ENCODE measurements at places on chromosomes 6 and 20.

GRCh38 chr6:20118892-20119291 is 93.4 kb downstream of the MBOAT1 start:
- no peak for DNase-seq

DNA sequence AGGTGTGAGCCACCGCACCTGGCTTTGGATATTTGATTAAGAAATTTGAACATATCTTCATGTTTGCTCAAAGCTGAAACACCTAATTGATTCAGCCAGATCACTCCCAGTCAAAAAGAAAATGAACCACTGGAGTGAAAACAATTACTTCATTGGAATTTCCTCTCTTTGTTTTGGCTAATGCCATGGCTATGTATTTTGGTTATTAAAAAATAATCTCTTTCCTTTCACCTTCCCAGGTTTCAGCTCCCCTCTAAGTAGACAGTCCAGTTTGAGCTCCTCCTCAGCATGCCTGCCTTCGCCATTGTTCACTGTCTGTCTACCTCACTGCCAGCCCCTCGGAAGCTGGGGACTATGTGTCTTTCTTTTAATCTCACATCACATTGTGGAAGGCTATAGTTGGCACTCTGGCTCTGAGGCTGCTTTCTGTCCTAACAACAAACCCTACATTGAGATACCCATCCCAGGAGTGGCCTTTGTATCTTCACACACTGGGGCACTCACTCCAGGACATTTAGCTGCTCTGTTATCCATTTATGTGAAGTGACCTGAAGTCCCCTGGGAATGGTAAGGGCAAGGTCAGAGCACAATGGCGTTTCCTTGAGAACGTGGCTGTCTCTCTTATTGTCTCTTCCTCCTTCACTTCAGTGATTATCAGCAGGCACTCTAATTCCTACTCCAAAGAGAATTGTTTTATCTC is 764.0 kb upstream of the CITED2 start:
- no peak for DNase-seq

- peak; percentile 59 for DNase-seq
These were observed 809 bp upstream of the NOL7 start for GRCh38 chr6:13614126-13614925.

DNA sequence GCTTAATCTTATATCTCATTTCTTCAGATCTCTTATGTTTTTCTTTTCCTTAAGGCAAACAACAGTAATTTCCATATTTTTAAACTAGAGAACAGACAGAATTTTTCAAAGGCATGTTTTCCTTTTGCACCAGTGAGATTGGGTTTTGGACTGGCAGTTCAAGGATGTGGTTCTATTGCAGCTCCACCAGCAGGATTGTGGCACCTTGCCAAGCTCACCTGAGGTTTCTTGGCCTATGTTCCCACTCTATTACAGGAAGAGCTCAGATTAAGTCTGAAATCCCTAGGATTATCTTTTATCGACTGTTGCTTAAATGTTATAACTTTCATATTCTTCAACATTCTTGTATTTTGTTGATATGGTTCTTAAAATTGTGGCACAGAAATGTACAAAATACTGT is 218.9 kb downstream of the PLCB4 start:
- no peak for DNase-seq

DNA sequence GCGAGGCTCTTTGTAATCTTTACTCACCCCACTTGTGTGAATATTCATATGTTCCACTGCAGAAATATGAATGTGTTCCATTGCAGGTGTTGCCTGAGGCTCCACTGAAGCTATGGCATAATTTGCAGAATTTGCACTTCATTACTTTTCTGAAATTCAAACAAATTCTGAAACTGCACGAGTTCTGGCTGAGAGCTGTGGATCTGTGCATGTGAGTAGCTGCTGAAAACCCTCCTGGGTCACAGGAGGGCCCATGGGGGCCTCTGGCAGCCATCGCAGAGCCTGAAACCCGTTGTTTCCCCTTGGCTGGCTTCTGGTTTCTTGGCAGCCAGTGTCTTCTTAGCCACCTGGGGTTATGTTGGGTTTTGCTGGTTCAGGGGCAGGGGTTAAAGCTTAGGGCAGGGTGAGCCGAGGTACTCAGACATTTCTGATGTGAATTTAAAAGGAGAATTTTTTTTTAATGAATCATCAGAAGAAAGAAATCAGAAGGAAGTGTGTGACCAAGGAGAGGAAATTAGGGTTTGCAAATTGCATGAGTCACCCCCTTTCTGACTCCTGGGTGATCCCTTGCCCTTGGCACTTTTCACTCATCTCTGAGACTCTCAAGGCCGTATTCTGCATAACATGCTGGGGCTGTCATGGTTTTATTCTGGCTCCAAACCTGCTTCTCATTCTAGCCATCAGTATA is 40.6 kb downstream of the TOX2 start:
- peak; percentile 91 for DNase-seq

GRCh38 chr6:14728396-14729024 is 517.4 kb upstream of the JARID2 start:
- DNase-seq = no peak

DNA sequence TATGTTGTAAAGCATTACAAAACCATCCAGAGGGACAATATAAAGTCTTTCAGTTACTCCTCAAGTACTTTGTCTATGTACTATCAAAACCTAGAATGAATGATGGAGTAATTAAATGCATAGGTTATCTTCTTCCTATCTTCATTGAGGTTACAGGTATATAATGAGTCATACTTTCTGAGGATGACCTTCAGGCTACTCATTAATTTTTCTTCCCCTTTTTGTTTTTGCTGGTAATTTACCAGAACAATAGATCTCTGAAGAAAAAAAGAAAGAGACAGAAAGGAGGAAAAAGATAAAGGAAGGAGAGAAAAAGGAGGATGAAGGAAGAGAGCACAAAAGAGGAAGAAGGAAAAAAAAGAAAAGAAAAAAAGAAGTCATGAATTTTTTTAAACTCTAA is 398.4 kb downstream of the TBC1D32 start:
- no peak for DNase-seq

- no peak for DNase-seq
These were observed 13.6 kb downstream of the FGD2 start for GRCh38 chr6:37019065-37019450.

- DNase-seq = no peak
These were observed 39.2 kb downstream of the ZC3H12D start for GRCh38 chr6:149445573-149445972.

DNA sequence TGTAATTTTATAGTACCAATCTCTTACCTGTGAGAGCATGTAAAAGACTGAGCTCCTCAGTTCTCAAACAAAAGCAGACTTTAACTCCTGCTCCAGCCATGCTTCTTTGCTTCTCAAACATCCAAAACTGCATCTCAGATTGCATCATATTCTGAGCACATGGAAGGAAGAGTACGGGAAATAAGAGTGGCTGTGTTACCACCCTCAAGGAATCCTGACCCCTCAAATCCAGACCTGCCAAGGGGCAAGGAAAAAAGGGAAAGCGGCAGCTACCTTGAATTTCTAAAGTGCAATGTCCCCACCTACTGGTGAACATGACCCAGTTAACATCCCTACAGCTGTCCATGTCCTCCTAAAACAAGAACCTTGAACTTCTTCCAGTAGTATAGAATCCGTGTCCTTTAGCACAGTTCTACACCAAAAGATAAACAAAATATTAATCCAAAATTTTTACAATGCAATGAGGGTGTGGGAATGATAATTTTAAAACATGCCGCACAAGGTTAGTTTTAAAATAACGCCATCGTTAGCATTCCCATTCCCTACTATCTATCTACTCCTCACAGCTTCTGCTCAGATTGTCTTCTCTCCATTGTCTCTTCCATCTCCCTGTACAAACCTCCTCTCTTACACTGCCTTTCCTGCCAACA is 34.1 kb upstream of the HLA-DQB1 start:
- no peak for DNase-seq

DNA sequence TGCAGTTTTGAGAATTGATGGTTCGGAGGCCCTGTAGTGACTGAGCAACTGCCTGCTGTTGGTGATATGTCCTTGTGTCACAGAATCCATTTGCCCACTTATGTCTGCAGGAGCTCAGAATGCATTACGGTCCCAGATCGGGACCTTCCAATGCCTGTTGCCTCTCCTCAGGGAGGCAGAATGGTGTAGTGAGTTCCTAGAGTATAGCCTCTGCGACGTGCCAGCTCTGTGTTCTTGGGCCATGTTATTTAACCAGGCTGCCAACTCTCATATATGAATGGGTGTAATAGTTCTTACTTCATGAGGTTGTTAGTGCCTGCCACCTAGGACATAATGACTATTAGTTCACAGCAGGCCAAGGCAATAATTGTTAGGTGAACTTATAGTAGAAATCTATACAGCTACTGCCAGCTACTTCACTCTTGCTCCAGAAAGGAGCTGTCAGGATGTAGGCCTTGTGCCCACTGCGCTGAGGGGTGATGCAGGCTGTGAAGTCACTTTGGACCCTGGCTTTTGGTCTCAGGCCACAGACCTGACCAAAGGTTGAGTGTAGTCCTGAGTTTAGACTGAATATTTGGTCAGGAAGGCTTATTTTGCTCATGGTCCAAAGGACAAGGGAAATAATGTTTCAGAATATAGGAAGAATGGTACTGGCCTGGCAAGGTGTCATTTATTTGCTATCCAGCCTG is 82.1 kb downstream of the ASXL1 start:
- no peak for DNase-seq

DNA sequence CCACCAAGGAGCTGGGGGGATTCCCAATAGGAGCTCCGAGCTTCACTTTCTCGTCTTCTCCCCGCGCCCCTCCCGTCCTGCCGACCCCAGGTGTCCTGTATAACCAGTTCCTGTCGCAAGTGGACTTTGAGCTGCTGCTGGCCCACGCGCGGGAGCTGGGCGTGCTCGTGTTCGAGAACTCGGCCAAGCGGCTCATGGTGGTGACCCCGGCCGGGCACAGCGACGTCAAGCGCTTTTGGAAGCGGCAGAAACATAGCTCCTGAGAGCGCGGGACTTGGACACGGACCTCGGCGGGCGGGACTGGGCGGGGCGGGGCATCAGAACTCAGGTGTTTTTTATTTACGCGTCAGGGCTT is 340 bp upstream of the VARS2 start:
- DNase-seq = no peak

DNA sequence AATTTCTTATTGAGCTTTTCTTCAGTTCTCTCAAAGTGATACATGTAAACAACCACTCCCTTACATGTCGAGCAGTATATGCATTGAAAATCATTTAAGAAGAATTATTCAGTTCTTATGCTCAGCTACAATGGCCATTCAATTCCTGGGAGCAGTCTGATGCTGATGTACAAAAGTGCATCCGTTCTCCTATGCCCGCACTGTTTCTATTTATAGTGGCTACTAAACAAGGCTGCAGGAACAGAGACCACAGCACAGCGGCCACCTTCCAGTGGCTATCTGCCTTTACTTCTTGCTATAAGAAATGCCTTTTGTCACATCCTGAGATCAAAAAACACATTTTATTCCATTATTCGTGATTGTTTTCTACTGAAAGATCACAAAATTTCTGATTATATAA is 82.2 kb downstream of the FHL5 start:
- DNase-seq = no peak

- peak; percentile 88 for DNase-seq
These were observed 111.4 kb upstream of the ARMC2 start for GRCh38 chr6:108736832-108737231.

DNA sequence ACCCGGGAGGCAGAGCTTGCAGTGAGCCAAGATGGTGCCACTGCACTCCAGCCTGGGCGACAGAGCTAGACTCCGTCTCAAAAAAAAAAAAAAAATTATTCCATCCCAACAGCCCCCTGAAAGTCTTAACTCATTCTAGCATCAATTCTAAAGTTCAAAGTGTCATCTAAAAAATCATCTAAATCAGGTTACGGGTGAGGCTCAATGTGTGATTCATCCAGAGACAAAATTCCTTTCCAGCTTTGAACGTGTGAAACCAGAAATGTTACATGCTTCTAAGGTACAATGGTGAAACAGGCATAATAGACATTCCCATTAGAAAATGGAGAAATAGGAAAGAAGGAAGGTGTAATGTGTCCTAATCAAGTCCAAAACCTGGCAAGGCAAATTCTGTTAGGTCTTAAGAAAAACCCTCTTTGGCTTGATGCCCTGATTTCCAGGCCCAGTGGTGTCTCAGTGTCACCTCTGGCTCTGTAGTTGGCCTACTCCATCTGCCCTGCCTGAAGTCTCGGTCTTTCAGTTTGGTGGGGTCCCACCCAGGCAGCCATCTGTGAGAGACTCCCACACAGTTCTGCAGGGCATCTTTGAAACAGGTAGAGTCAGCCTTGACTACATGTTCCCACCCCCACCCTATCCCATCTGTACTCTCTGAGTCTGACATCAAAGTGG is 43.5 kb downstream of the HFE start:
- DNase-seq = no peak

DNA sequence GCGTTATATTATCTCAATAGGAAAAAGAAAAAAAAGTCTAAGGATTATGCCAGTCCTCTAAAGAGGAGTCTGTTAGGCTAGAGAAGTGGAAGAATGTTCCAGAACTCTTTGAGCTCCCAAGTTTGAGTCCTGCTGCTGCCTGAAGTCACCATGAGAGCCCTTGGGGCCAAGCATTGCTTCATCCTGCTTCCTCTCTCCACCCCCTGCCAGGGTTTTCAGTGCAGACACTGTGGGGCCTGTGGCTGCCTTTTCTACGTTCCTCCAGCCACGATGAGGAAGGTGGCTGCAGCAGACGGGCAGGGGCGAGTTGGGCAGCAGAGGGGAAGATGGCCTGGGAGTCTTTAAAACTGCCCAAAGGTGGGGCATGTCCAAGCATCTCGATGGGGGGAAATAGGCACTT is 214.4 kb upstream of the KCNG1 start:
- DNase-seq = no peak

GRCh38 chr20:33857722-33858563 is 46.8 kb downstream of the CHMP4B start:
- no peak for DNase-seq
